ENCODE measurements at places on chromosomes 11 and 22.

DNA sequence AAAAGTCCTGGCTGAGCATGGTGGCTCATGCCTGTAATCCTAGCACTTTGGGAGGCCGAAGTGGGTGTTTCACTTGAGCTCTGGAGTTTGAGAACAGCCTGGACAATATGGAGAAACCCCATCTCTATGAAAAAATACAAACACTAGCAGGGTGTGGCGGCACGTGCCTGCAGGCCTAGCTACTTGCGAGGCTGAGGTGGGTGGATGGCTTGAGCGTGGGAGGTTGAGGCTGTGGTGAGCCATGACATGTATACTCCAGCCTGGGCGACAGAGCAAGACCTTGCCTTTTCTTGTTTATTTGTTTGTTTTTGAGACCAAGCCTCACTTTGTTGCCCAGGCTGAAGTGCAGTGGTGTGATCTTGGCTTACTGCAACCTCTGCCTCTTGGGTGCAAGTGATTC is 8.1 kb upstream of the CRY2 start:
- no peak for DNase-seq

GRCh38 chr11:9070749-9071491 is 20.5 kb downstream of the SCUBE2 start:
- no peak for DNase-seq

DNA sequence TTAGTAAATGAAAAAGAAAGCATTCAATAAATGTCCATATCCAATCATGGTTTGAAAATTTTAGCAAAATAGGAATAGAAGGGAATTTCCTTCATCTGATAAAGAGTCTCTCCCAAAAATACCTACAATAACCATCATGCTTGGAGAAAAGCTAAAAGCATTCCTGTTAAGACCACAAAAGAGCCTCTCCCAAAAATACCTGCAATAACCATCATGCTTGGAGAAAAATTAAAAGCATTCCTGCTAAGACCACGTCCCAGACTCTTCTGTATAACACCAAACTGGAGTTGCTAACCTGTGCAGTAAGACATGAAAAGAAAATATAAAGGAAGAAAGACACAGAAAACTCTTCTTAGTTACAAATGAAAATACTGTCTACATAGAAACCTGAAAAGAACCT is 69.4 kb downstream of the LINC01488 start:
- no peak for DNase-seq

DNA sequence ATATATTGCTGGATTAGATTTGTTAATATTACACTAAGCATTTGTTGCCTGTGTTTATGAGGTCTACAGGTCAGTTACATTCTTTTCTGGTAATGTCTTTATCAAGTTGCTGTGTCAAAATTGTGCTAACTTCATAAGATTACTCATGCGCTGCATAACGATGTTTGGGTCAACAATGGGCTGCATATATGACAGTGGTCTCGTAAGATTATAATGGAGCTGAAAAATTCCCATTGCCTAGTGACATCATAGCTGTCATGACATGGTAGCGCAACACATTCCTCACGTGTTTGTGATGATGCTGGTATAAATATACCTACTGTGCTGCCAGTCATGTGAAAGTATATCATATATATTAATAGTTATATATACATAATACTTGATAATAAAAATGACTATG is 34.2 kb downstream of the POLD3 start:
- DNase-seq: no peak

GRCh38 chr11:122696662-122697061 is 41.1 kb downstream of the UBASH3B start:
- DNase-seq: peak; percentile 75

Data from T-helper 1 cell (primary cell).